GM13976 (cell line): ENCODE measurements at places on chromosomes 4 and X.

GRCh38 chr4:41594432-41594831 is 56.5 kb downstream of the LIMCH1 start:
- DNase-seq = no peak

GRCh38 chrX:36869457-36869856 is 138.7 kb upstream of the FAM47C start:
- no peak for DNase-seq

- DNase-seq = no peak
These were observed 55.0 kb downstream of the SYTL5 start for GRCh38 chrX:38061335-38061734.

DNA sequence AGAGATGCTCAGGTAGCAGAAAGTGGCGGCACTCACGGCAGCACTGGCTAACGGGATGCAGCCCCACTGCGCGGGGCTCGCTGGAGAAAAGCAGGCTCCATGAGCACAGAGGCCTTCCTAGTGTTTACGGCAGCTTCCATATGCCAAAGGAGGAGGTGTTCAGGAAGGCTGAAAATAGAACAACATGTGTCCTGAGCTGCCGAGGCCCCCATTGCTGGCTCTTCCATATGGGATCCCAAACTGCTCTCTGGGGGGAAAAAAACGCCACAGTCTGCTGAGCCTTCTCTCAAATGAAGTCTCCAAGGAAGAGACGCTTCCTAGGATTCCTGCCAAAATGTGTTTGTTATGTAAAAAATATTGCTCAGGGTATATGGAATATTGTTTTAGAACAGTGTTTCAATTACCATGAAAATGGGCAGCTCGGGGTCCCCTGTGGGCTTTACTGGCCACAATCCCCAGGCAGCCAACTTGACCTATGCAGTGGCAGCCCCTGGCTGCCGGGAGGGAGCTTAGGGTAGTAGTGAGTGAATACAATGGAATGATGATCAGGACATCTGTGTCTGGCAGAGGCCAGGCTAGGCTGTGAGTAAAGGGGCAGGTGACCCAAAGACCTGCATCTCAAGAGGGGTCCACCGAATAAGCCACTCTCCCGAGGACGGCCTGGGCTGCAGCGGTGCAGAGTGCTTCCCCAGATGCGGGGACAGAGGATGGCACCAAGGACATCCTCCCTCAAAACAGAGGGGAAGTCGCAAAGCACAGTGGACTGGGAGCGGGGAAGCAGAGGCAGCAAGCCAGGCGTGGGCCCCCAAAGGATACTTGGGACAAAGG is 170.1 kb downstream of the AFAP1 start:
- DNase-seq = no peak

GRCh38 chrX:41703574-41704029 is 14.8 kb downstream of the GPR34 start:
- DNase-seq = no peak

- no peak for DNase-seq
These were observed 156.3 kb downstream of the CBR4 start for GRCh38 chr4:168853770-168854169.

- no peak for DNase-seq
These were observed 255.4 kb downstream of the SPANXN1 start for GRCh38 chrX:145502670-145503069.

- DNase-seq = no peak
These were observed 9.3 kb downstream of the CNGA2 start for GRCh38 chrX:151743651-151744470.

DNA sequence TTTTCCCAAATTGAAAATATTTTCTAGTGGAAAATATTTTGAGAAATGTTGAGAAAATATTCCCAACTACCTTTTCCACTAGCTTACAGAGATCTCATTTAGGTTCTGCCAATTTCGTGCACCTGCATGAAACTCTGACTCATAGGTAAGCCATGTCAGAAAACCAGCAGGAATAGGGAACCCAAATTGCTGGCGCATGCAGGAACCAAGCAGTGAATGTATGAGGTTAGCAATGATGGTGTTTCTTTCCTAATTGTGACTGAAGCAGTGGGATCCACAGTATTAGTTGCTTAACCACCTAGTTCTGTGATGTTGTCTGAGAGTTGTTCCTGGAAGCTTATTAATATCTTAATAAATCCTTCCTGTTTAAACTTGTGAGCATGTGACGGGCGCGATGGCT is 381.0 kb upstream of the TRAM1L1 start:
- no peak for DNase-seq

DNA sequence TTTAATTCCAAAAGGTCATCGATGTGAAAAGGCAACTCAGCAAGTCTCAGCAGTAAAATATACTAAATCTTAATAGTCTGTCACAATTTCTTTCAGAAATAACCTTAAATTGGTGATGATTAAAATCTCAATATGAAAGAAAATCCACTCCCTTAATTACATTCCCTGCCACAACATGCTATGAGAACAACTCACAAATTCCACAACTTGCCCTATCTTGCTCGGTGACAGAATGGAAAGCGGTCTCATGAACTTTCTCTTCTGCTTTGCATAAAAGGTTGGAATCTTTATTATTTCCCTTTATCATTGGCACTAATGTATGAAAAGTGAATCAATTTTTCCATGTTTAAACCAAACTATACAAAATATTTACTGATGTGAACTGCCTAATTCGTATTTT is 380.8 kb downstream of the TMA16 start:
- DNase-seq = no peak

DNA sequence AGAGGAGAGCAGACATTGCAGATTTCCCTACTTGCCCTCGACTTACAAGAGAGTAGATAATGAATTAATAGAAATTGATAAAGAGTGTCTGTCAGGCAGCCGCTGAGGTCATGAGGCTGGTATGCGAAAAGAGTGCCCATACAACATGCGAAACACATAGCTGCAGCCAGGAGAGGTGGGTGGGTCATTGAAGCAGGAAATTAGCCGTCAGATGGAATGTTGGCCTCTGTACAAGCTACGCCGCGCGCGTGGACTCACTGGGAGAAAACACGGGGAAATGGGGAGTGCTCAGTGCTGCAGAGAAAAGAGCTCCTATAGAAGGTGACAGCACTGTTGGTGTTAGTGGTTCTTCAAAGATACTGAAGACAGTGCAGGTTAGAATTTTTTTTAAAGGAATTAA is 125.1 kb downstream of the RAPGEF2 start:
- no peak for DNase-seq

DNA sequence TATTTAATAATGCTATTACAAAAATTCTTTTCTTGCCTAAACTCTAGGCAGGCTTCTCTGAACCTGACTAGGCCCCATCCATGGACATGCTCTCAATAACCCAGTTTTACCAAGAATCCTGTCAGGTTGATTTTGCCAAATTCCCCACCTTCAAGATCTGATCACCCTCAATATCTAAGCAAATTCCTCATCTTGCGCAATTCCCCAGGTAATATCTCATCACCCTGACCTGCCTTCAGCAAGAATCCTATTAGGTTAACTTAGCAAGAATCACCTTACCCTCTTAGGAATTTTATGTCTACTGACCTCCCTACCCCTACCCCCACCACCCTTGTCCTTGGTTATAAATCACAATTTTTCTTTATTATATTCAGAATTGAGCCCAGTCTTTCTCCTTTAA is 579.1 kb downstream of the C4orf33 start:
- no peak for DNase-seq

- DNase-seq = no peak
These were observed 113.0 kb downstream of the AMELX start for GRCh38 chrX:11406109-11406765.

DNA sequence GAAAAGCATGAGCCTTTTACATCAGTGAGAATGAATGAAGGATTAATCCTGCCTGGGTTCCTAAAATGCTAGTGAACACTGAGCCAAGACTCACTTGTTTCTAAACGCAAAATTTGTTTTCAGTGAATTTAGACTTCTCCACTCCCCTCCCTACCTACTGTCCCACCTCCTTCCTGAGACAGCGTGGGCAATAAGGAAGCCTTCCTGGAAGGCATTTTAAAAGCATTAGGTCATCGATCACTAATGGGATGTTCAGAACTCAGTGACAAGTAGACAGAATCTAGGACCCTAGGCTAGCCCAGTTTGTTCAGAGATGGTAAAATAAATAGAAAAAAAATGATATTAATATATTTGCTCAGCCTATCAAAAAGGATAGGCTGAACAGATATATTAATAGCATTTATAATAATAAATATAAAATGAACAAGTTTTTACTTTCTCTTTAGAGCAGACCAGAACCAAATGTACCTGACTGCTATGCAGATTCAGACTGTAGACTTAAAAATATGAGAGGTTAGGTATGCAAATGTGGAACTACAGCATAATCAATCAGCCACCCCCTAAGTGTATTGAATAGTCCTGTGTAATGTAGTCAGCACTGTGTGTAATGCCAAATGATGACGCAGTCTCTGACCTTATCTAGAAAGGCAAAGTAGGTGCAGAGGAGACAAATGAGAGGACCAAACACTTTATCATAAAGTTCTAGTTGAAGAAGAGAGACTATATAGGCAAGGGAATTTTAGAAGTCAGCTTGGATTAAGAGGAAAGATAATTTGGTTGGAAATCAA is 331.1 kb downstream of the GPAT3 start:
- no peak for DNase-seq

GRCh38 chrX:151000861-151001331 is 17.8 kb downstream of the HMGB3 start:
- DNase-seq = no peak

- DNase-seq = no peak
These were observed 188.2 kb downstream of the SH2D1A start for GRCh38 chrX:124534536-124534935.
